B cell (primary cell): ENCODE measurements at places on chromosomes 16 and 17.
A peak's percentile ranks its signal among the peaks of the same experiment; 100 is the strongest.

DNA sequence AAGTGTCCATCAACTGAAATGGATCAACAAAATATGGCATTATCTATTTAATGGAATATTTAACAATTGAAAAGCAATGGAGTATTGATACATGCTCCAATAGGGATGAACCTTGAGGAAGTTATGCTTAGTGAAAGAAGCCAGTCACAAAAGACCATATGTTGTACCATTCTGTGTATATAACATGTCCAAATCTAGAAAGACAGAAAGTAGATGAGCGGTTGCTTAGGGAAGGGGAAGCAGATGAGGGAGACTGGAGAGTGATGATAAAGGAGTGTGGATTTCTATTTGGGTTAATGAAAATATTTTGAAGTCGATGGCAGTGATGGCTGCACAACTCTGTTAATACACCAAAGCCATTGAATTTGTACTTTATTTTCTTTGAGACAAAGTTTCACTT, 8.5 kb upstream of the ERN1 start:
- DNase-seq = no peak

DNA sequence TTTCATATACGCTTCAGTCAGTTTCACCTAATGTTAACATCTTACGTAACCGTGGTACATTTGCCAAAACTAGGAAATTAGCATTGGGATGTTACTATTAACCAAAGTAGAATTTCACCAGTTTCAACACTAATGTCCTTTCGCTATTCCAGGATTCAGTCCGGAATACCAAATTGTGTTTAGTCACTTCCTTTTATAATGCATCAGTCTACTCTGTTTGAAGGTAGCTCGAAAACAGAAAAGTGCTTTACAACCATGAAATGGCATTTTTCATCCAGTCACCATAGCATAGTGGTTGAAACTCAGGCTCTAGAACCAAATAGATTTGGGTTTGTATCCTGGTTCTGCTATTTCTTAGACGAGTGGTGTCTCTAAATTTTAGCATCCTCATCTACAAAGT, 29.4 kb downstream of the AP2B1 start:
- DNase-seq = no peak

DNA sequence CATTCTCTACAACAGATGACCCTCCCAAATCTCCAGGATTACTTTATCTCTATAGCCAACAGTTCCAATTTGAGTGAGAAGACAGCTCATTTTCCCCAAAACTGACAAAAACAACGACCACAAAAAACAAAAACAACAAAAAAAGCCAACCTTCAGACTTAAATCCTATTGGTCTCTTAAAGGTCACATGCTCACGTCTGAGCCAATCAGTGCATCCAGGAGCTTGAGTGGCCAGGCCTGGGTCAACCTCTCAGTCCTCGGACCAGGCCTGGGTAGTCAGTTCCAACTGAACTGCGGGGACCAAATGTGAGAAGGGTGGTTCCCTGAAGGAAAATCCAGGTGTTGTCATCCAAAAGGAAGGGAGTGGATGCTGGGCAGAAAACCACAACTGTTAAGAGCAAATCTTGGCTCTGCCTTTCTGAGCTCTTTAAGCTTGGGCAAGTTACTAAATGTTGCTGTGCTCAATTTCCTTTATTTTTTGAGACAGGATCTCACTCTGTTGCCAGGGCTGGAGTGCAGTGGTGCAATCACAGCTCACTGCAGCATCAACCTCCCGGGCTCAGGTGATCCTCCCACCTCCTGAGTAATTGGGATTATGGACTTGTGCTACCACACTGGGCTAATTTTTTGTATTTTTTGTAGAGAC, 43.0 kb upstream of the MSI2 start:
- DNase-seq = no peak

DNA sequence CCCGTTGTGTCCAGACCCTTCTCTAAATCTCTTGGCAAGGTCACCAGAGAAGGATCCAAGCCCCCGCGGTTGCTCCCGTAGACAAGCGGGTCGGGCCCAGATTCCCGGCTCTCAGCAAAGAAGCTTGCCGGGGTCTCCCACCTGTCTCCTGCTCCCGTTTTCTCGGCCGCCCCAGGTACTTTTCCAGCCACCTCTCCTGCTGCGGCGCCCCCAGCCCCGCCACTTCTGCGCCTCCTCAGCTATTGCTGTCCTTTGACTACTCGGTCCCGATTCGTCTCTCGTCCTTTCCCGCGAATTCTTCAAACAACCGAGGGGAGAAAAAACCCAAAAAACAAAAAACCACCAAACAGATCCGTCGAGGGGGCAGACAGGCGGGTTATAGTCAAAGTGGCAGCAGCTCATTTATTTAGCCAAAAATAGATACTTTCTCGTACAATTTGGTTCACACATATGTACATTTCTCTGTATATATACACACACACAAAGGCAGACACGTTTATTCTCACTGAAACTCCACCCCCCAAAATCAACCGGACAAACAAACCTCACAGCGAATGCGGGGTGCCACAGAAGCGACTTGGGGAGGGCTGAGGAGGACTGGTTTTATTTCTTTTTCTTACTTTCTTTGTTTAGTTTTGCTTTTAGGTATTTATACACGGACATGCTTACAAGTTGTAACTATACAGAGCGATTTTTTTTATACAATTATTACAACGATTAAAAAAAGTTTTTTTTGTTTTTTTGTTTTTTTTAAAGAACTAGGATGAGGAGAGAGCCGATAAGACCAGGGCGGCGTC, 3.5 kb downstream of the IRX3 start:
- DNase-seq = no peak

DNA sequence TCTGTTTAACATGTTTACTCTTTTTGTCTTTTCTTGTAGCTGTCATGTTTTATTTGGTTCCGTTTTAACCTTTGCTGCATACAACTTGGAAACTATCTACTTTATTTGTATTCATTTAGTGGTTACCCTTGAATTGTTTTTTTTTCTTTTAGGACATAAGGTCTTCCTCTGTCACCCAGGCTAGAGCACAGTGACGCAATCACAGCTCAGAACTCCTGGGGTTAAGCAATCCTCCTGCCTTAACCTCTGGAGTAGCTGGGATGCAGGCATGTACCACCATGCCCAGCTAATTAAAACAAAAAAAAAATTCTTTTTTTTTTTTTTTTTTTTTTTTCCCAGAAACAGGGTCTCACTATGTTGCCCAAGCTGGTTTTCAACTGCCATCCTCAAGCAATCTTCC, 29.8 kb upstream of the USP43 start:
- no peak for DNase-seq

DNA sequence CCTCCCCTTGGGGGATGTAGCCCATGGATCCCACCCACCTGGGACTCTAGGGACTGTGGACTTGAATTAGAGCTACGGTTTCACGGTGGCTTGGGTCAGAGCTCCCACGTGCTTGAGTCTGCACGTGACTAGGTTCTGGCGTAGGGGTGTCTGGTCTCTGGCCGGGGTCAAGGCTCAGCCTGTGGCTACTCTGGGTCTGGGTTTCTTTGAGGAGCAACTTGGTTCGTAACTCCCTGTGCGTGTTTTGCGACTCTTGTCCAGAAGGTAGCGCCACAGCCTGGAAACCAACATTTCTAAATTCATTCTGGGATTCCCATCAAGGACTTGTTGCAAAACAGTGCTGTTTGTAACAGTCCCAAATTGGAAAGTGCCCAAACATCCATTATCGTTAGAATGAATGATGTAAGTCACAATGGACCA, 470 bp upstream of the GGT6 start:
- no peak for DNase-seq

DNA sequence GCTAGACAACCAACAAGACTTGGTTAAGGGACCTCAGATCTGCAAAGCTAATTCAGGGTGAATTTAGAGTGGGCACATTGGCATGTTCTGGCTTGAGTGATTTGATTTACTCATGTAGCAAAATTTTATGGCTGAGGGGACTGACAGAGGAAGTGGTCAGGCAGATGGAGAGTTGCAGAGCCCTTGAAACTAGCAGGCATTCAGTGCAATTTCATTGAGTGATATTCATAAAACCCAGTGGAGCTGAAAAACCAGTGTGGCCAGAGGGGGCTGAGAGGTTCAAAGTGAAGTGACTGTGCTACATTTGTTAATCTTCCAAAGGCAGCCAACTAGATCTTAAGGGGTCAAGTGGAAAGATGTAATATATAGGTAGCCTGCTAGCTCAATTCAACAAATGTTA, 2.2 kb upstream of the TMEM94 start:
- DNase-seq = no peak

DNA sequence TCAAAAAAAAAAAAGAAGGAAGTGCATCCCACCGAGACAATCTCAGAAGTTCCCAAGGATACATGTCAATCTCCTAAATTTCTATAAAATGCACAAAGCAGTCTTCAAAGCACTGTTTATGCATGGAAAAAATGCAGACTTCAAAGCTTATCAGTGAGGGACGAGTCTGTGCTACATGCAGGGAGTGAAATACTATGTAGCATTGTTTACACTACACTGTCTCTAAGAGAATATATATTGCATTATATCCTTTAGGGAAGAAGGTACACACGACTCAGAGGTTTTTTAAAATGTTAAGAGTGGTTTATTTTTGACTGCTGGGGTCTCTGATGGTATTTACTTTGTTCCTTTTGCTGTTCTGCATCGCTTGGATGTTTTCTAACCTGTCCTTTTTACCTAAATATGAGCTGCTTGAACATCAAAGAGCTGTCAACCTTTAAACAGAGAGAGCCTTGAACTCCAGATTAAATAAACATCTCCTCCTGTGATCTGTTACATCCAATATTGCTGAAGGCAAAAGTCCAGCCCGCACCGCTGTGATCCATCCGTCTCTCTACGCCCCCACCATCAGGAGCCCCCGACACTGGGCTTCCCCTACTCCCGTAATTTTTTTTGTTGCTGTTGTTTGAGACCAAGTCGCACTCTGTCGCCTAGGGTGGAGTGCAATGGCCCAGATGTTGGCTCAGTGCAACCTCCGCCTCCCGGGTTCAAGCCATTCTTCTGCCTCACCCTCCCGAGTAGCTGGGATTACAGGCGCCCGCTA, 1.4 kb downstream of the FBXO31 start:
- no peak for DNase-seq

- DNase-seq = no peak
Measured at GRCh38 chr16:81473558-81473957, 28.9 kb downstream of the CMIP start.

GRCh38 chr17:55383771-55384642, 37.6 kb downstream of the MMD start:
- DNase-seq = no peak

DNA sequence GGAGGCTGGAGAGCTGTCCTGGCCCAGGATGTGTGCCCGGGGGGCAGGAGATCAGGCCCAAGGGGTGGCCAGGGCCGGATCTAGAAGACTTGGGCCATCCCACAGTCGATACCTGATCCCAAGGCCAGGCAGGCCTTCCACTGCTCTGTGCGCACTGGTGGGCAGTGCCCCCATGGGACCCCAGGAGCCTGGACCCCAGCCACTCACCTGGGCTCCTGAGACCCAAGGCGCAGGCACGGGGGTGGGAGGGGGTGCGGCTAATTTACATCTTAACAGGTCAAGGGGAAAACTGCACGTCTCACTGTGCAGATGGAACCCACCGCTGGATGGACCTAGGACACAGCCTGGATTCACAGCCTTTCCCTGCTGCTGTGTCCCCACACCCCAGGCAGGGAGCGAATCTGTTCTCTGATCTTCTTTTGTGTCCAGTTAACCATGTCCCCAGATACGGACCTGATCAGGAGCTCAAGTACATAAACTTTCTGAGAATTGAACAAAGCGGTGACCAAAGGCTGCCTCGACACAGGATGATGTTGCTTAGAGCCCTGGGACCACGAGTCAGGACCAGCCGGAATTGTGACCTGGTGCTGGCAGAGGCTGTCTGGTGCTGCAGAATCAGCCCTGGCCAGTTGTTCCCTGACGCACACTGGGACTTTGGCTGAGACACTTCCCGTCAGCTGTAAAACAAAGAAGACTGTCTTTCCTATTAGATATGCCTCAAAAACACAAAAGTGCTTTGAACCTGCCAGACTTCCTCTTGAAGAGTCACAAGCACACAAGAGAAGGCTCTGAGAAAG, 60.6 kb downstream of the TNFRSF13B start:
- no peak for DNase-seq

- no peak for DNase-seq
Measured at GRCh38 chr17:30091121-30091670, 25.4 kb upstream of the NSRP1 start.

DNA sequence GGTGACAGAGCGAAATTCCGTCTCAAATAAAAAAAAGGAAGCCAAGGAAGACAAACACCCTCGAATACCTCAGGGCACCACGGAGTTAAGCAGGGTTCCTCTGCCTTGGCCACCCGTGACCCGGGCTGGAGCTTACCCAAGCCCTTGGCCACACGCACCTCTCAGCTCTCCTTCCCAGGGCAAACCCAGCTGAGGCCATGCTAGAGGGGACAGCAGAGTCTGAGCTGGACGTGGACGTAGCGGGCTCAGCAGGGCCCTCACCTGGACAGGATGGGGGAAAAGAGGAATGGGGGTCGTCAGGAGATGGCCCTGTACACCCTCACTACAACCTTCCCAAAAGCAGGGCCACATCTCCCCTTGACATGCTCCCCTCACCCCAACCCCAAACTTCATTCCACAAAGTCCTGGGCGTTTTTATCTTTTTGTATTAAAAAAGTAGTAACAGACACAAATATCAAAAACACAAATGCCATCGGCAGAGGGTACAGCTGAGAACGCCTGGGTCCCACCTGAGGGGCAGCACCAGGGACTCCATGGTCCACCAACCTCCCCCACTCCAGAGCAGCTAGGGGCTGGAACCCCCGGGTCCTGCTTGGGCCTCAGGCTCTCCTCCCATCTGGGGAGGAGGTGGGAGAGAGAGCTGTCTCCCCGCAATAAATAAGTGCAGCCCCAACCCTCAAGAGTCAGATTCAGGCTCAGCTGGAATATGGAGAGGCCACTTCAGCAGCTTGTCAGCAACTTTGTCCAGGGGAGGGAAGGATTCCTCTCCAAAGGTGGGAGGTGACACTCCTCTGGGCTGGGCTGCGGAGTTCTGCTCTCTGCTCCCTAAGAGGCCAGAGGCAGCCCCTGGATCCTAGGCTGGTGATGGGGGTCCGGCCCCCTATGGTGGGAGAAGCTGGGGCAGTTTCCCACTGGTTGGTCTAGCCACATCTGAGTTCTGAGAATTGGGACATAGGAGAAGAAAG, 11.9 kb downstream of the PER1 start:
- peak; percentile 58 for DNase-seq

DNA sequence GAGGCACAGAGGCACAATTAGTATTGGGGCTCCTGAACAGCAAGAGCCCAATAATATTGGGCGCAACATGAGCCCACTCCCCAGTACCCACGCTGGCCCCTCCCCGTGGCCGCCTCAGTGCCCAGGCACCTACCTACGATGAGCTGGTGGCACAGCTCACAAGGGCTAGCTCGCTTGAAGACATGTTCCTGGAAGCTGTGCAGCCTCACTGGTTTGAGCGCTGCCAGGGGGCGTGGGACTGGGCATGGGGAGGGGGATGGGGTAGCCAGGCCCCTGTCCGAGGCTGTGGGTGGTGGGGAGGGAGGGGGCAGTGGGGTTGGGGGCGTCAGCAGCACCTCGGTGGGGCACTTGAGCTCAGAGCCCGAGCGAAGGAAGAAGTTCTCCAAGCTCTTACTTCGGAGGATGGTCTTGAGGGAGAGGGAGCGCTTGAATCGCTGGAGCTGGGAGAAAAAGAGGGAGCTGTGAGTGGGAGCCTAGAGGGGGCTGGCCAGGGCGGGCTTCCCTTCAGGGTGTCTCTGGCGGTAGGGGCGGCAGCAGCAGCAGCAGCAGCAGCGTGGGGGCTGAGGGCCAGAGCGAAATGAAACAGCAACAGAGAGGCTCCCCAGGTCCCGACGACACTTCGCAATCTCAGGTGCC, 7.9 kb downstream of the STAC2 start:
- DNase-seq = no peak
